GM12891 (cell line): ENCODE measurements at places on chromosomes 3 and 15.

GRCh38 chr15:69530991-69531664 lies 78.5 kb downstream of the RPLP1 start:
- no peak for DNase-seq

GRCh38 chr15:31391687-31392671 lies 65.3 kb downstream of the KLF13 start:
- peak; percentile 85 for DNase-seq

DNA sequence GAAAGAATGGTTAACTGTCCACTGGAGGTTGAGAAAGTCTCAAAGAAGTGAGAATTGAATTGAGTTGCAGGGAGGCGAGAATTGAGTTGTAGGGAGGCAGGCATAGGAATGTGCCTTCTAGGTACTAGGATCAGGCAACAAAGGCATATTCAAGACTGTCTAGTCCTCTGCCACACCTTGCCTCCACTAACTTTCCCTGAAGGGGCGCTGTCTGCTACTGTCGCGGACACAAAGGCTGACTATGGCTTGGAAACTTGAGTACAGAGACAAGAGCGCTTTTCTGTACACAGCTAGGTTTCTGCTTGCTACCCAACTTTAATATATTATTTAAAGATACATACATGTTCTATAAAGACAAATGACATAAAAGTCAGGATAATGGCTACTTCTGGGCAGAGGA lies 10.4 kb upstream of the FBXL22 start:
- DNase-seq: no peak

DNA sequence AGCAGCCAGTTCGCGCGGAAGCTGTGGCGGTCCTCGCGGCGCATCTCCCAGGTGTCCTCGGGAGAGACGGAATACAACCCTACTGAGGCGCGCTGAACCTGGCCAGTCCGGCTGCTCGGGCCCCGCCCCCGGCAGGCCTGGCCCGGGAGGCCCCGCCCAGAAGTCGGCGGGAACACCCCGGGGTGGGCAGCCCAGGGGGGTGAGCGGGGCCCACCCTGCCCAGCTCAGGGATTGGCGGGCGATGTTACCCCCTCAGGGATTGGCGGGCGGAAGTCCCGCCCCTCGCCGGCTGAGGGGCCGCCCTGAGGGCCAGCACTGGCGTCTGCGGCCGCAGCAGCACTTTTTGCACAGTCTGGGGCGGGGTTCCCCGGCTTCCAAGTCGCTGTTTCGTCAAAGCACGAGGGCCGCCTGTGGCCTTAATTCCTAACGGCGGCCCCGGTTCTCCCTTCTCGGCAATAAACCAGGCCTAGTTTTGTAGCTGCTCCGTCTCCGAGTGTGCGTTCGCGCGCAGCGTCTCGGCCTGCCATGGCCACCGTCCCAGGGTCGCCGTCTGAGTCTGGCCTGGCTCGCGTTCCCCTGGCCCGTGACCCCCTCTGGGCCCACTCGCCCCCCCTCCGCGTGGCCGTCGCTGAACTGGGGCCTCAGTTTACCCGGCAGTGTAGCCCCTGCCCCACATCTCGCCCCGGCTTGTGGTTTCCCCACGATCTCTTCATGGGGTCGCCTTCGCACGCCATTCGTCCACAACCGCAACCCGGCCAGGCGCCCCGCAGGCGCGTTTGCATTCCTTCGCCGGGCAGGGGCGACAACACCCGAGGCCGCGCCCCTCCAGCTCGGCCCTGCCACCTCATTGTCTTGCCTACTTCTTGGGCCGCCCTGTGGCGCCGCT lies 30.0 kb downstream of the NBEAL2 start:
- DNase-seq: peak; percentile 97

GRCh38 chr3:168653255-168653654 lies 557.5 kb upstream of the GOLIM4 start:
- DNase-seq: no peak
